Osteocyte (in vitro differentiated cells): ENCODE measurements at places on chromosomes 2 and 18. TPM values are rescaled to one million over a fixed set of nuclear protein-coding genes. Genes with fewer than 3 reads are reported as not detected.

- no peaks in the 10 kb centered on the region for H3K36me3 ChIP-seq
- H3K4me3 ChIP-seq = no peak overlapping the region
- H3K27ac ChIP-seq = no peak overlapping the region
- H3K4me1 ChIP-seq = no peaks in the 10 kb centered on the region
- no peak for DNase-seq
- H3K27me3 ChIP-seq = peaks cover 33% of the 10 kb centered on the region
Observed at GRCh38 chr2:120508567-120509041, 162.7 kb downstream of the INHBB start.

The TRIM54 gene
- total RNA-seq = not detected in 2 replicates

- DNase-seq = no peak
- H3K27ac ChIP-seq = no peak overlapping the region
- H3K27me3 ChIP-seq = peaks cover 25% of the 10 kb centered on the region
- H3K4me3 ChIP-seq = no peak overlapping the region
- H3K36me3 ChIP-seq = no peaks in the 10 kb centered on the region
Observed at GRCh38 chr2:67054728-67055127, 342.4 kb upstream of the ETAA1 start.

The MAPK4 gene
- not detected in 2 replicates for total RNA-seq

The GCA gene
- total RNA-seq = 3.9 and 4.0 TPM in 2 replicates
